ENCODE measurements at places on chromosomes 11 and 22.

DNA sequence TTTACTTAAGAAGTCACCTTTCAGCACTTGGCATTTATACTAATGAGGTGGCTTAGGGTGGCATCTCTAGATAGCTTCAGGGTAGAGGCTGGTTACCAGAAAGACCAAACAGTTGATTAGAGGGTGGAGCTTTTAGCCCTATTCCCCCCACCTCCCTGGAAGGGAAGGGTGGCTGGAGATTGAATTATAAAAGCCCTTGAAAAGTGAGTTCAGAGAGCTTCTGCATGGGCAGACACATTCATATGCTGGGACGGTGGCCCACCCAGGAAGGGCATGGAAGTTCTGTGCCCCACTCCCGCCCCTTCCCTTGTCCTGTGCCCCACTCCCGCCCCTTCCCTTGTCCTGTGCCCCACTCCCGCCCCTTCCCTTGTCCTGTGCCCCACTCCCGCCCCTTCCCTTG, 244.2 kb downstream of the DDX10 start:
- DNase-seq, result no peak

- DNase-seq, result peak; percentile 94
Observed at GRCh38 chr11:117817368-117818040, 7.0 kb downstream of the FXYD2 start.

DNA sequence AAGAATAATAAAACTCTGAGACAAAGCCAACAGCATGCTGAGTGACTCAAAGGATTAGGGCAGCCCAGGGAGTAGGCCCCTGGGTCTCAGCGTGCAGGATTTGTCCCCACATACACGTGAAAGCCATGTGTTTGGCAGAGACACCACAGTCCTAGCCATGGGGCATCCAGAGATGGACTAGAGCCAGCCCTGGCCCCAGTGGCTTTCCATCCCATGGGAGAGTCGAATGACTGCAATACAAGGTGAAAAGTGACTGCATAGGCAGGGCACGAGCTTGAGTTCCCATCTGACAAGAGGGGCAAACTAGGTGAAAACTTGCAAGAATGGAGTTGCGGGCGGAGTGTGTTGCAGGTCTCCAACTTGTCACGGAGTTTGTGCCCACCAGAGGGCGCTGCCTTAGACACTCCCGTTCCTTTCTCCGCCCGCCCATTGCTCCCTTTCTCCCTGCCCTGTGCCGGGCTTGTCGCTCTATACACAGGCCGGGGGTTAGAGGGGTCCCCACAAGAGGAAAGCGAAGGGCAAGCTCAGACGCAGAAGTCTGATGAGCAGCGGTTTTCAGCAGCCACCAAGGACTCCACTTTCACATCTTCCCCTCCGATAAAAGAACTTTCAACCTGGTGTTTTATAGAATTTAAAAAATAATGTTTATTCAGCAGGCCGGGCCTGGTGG, 24.2 kb downstream of the TSKU start:
- peak; percentile 62 for DNase-seq

DNA sequence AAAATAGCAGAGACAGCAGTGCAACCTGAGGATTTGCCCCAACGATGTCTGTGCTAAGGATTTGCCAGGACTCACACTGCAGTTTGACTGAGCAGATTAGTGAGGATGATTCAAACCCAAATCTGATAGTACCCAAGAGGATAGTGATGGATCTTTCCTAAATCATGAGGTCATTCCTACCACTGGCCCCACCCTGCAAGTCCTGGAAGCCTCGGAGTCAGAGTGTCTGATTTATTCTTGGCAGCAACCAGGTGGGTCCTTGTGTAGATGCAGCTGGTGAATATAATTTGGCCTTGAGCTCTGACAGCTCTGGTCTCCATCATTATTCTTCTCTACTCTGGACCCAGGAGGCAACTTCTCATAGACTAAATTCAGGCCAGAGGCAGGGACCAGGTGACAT, 179.3 kb upstream of the RAG2 start:
- DNase-seq, result no peak

DNA sequence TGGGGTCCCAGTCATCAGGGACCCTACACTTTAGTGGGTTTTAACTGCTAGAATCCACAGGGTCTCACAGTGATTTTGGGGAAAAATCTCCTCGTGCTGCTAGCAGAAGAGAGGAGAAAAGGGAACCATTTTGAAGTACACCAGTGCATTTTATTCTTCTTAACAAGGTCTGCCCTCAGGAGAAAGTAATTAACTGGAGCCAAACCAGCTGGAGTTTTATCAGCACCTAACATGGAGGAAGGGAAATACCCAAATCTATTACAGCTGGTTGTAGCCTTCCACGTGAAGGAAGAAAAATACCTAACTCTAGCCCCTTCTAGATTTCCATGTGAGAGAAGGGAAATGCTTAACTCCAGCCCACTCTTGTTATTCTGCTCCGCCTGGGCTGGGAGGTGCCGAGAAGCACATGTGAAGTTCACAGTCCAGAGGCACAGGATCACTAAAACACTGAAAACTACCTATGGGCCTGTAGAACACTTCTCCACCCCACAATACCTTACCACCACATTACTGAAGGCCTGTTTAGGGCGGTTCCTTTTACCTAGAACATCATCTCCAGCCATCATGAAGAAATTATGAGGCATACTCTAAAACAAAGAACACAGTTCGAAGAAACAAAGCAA, 31.3 kb upstream of the TEAD1 start:
- no peak for DNase-seq

DNA sequence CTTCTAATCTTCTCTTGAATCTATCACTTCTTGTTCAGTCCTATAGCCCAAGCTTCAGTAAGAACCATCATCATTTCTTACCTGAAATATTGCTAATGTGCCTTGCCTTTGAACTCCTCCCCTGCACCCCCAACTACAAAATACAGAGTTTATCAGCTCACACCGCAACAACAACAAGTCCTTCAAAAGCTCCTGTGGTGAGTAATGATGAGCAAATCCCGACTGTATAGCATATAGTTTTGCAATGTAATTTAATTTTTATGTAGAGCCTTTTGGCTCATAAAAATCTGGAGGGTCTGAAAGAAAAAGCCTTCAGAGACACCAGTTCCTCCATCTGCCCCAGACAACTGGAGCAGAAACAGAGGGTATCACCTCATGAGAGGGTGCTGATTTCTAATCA, 124.7 kb downstream of the ARHGAP32 start:
- no peak for DNase-seq

DNA sequence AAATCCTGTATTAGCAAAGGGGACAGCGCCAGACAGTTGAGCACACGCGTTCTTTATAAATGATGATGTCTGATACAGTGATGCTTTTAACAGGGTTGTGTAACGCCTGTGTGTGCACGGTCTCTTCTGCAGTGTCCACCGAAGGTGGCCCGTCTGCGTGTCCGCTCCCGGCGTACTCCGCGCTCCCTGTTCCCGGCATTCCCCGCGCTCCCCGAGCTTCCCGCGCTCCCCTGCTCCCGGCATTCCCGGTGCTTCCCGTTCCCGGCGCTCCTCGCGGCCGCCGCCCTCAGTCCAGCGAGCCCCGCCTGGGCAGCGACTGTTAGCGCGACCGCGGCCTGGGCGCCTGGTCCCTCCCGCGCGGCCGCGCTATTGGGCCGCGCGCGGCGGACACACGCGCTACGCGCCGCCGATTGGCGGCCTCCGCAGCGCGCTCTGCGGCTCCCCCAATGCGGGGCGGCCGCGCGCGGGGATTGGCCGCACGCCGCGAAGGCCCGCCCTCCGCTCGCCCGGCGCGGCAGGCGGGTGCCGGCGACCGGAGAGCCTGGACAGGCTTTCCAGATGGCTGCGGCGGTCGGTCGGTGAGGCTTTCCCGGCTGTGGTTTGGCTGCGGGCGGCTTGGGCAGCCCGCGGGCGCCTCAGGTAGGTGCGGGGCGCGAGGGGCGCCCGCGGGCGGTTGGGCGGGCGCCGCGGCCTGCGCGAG, at the start of gene DGCR8:
TSS of gene DGCR8 (plus strand) at position 497 of the 700 bp plus-strand sequence. CDS start 5,723 bp downstream, outside the sequence.
- peak; percentile 99 for DNase-seq

GRCh38 chr11:74927496-74927895, 21.4 kb downstream of the XRRA1 start:
- no peak for DNase-seq

GRCh38 chr11:113628912-113629311, 77.2 kb downstream of the TMPRSS5 start:
- DNase-seq, result no peak

DNA sequence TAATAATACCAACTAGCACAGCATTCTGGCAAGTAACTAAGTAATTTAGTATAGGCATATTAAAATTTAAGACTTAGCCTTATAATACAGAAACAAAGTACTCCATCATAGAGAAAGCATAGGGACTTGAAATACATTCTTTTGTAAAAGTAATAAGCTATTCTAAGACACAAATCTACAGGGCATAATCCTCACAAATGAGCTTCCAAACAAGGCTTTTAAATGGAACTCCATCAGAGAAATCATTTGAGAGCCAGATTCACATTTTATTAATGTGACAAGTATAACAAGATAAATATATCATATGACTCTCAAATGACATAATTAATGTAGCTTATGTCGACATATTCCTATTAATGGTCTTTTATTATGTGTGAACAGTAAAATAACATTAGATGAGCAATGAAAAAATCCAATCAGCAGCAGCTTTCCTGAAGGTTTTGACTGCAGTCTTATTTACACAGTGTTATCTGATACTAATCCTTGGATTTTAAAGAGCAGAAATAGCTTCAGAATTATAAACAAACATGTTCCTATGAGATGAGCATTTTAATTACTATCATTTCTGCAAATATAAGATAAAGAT, 241.4 kb downstream of the TTC28 start:
- no peak for DNase-seq

GRCh38 chr11:93517611-93518010, 25.6 kb downstream of the SMCO4 start:
- DNase-seq, result no peak

DNA sequence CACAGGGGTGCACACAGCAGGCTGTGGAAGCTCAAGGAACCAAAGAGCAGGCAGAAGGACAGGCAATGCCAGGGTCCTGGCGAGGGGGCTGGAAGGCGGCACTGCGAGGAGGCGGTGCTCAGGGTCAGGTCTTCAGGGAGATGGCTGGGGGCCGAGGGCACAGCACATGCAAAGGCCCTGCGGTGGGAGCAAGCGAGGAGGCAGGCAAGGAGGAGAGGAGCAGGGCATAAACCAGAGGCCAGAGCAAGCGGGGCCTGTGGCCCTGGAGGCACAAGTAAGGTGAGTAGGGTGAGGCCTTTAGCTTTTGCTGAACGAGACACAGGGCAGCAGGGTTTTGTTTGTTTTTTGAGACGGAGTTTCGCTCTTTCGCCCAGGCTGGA, 126.9 kb downstream of the ARHGAP8 start:
- no peak for DNase-seq

- peak; percentile 89 for DNase-seq
Observed at GRCh38 chr11:121696177-121696871, 243.6 kb upstream of the SORL1-AS1 start.

DNA sequence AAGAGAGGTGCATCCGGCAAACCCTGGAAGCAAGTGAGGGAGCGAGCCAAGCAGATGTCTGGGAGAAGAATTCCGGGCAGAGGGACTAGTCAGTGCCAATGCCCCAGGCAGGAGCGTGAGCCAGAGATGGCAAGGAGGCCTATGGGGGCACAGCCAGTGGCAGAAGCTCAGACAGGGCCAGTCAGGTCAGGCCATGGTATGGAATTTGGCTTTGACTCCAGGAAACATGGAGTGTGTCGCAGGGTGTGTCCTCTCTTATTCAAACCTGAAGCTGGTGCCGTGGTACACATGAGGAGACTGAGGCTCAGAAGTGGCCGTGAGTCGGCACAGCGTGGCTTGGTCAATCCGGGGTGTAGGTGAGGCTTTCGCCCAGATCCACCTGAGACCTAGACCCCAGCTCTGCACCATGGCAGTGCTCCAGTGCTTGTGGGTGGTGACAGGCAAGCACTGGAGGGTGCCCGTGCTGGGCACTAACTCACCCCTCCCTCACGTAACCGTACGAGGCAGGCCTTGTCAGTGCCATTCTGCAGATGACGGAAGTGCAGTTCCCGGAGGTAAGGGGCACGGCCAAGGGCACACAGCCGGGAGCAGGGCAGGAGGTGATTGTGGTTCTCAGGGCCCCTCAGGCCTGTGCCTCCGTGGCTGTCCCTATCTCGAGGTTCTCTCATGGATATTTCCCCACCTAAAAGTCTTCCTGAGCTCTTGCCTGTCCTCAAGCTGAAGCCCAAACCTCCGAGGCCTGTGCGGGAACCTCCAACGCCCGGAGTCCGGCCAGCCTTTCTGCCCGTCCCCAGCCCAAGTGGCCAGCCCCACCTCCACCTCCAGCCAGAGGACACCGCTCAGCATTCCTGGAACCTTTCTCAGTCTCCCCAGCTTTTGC, 10.6 kb upstream of the SPI1 start:
- no peak for DNase-seq

- no peak for DNase-seq
Observed at GRCh38 chr22:32696089-32696488, 105.4 kb upstream of the TIMP3 start.

GRCh38 chr22:27223317-27224177, 566.2 kb downstream of the MIAT start:
- DNase-seq, result peak; percentile 30

DNA sequence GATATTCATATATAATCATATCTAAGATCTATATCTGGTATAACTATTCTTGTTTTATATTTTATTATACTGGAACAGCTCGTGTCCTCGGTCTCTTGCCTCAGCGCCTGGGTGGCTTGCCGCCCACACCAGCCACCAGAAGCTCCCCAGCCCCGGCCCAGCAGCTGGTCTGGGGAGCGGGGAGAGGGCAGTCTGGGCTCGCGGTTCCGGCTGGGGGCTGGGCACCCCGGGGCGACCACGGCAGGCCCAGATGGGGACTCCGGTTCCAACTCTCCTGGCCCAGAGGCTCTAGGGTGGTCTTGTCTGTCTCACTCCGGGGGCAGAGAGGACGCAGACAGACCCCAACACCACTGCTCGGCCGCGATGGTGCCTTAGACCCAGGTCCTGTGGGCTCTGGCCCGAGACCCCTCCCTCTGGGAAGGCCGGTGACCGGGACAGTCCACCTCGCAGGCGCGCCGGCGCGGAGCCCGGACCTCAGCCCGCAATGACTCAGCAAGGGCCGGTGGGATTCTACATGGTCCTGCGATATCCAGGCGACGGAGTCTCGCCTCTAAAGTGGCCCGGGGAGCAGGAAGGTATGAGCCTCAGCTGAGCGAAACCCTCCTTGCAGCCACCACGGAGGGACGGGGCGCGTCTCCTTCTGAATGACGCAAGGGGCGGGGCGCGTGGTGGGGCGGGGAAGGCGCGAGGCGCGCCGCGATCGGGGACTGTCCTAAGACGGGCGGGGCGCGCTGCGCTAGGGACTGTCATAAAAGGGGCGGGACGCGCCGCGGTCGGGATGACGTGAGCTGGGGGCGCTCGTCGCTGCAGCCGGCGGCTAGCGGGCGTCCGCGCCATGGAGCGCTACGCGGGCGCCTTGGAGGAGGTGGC, at the start of gene DGCR6:
TSS of gene DGCR6 (plus strand) at position 781 of the 870 bp plus-strand sequence. CDS start at position 836, 55 bp downstream.
- DNase-seq, result no peak

All from brain (organoid and tissue), 16 donors.